Fibroblast of upper back skin (primary cell): ENCODE measurements at places on chromosomes 6 and 20.

DNA sequence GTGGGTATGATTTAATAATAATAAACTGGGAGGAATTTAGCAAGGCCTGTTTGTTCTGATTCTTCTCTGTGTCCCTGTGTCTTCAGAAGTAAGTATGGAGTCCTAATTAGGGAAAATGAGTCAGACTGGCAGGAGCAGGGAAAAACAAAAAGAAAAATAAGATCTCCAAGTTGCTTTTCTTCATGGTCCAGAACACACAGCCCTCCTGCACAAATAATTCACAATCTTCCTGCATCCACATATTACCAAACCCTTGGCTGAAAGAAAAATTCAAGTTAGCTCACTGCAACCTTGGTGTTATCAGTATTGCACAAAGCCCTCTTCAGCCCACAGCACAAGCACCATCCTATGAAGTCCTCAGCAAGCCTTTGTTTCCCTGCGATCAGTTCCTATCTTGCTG is 142.0 kb upstream of the LAMA2 start:
- no peak for DNase-seq

DNA sequence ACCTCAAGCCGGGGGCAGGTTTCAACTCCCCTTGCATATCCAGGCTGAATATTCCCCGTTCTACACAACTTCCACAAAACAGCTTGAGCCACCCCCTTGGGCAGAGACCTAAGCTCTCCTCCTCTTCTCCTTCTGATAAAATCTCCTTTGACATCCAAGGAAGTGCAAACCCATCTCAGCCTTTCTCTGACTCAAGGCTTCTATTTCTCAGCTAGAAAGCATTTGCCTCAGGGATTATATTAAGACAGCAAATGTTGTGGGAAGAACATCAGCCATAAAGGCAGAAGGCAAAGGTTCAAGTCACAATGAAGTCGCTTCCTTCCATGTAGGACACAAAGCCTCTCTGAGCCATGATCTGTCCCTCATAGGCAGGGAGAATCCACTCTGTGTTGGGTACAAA is 386.6 kb upstream of the ARID1B start:
- no peak for DNase-seq

DNA sequence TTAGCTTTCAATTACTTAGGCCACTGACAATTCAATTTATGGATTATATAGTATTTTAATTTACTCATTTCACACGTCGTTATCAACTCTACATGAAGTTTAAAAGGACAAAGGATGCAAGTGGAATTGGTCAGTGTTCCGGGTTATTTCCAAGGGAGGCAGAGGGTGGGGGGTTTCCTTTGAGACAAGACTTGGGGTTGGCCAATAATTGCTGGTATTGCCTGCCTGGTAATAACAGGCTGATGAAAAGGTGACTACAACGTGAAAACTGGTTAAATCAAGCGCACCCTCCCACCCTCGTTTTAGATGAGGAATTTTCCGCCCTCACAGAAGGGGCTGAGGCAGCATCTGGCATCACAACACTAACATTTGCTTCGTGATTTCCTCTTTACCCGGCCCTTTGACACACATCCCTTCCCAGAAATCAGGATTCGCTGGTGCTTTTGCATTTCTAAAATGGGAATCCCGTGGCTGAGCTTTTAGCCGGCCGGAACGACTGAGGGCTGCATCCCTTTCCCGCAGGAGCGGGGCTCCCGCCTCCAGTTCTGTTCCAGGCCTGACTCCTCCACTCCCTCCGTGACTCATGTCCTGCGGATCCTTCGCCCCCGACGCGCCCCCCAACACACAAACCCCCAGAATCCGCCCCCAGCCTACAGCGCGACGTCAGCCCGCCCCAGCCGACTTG is 999 bp upstream of the PIM1 start:
- no peak for DNase-seq

DNA sequence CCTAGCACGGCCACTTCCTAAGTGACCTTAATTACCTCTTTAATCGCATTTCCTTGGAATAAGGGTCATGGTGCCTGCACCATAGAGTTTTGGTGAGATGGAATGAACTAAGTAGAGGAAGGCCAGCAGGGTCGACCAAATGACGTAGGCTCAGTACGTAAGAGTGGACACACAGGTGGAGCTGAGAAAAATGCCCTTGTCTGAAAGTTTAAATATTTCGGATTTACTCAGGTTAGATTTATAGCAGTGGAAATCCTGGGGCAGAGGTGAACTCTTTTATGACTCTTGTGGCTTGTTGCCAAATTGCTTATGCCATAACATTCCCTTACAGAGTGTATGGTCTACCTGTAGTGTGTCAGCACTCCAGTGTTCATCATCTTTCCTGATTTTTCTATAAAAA is 23.6 kb upstream of the BTBD3 start:
- no peak for DNase-seq

DNA sequence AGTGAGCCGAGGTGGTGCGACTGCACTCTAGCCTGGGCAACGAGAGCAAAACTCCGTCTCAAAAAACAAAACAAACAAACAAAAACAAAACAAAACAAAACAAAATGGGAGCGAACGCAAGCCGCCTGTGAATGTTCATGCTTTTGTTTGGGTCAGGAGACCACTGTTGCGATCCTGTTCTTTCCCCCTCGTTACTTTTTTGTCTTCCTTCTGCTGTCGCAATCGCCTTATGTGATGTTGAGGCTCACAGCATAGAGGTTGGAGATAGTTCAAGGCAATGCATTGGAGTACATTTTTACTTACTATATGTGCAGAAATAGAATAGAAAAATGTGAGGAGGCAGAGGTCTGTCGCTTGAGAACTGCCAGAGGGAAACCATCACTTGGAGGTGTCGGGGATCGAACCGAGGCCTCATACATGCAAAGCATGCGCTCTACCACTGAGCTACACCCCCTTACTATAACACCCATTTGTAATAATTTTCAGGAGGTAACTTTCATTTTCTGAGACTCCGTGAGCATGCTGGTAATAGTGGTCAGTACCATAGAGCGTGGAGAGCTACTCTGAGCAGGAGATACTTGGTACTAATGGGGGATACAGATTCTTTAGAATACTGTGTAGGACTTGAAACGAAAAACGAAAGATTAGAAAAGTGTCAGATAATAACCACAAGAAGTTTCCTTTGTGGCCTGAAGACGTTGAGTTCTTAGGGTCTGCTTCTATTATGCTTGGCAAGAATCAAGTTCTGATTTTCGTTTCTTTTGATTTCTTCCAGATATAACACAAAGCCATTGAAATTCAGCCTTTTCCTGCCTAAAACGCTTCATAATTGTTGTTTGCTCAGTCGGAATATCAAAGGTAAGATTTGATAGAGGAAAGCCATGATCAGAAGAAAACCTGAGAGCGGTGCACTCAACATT is 121.1 kb downstream of the TRIM27 start:
- peak; percentile 58 for DNase-seq

DNA sequence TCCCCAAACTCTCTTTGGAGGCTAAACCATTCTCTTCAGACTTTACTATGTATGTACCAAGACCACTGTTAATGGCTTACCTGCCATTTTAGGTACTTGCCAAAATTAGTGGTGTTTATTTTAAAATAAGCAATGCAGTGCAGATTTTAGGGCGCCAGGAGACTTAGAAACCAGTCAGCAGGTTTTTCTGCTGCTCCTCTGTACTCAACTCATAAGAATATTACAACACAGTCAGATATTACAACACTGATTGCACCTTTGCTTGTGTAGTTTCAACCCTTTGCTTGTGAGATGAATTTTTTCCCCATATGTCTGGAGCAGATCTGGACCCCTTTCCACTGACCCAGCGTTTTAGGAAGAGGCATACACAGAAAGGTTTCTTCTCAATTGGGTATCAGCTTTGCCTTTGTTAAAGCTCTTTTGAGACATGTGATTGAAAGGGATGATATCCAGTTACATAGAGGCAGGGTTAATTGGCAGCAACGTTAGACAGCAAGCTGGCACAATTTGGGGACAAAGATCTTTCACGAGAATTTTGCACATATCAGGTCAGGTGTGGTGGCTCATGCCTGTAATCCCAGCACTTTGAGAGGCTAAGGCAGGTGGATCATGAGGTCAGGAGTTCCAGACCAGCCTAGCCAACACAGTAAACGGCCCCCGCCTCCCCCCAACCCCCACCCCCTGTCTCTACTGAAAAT is 6.2 kb downstream of the TTPAL start:
- no peak for DNase-seq

GRCh38 chr6:117837261-117837660 is 69.8 kb upstream of the SLC35F1 start:
- no peak for DNase-seq

GRCh38 chr20:54431156-54431944 is 44.0 kb upstream of the DOK5 start:
- DNase-seq: no peak

GRCh38 chr6:34234667-34235306 is 1.9 kb upstream of the HMGA1 start:
- no peak for DNase-seq

GRCh38 chr6:53035549-53036213 is 29.5 kb upstream of the FBXO9 start:
- no peak for DNase-seq

GRCh38 chr6:108946695-108947094 is 98.5 kb downstream of the ARMC2 start:
- no peak for DNase-seq

GRCh38 chr20:24773751-24774201 is 175.3 kb upstream of the CST7 start:
- DNase-seq: peak; percentile 96

GRCh38 chr6:34934516-34934915 is 45.5 kb downstream of the ANKS1A start:
- peak; percentile 82 for DNase-seq

- DNase-seq: no peak
Observed at GRCh38 chr6:169663468-169663867, 38.4 kb downstream of the WDR27 start.

DNA sequence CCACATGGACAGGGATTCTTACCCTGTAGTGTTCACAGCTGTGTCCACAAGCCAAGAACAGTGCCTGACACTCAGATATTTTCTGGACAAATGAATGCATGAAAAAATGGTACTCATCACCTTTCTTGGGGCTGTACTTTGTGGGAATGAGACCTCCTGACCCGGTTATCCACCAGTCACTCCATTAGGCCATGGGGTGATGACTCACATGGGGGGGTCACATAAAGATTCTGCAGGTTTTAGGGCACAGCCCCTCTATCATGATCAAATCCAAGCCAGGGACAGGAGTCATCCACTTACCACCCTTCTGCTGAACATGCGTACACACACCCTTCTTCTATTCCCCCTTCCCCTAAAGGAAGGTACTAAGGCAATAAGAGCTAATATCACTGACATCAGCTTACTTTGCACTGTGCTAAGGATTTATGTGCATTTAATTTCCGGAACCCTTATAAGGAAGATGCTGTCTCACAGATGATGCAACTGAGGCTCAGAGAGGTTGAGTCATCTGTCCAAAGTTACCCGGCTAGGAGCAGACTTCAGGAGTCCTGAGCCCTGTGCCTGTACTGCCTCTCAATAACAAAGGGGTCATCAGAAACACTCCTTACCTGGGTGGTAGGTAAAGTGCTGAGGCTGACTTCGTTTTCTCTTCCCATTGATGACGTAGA is 107.8 kb downstream of the NFATC2 start:
- DNase-seq: peak; percentile 90

DNA sequence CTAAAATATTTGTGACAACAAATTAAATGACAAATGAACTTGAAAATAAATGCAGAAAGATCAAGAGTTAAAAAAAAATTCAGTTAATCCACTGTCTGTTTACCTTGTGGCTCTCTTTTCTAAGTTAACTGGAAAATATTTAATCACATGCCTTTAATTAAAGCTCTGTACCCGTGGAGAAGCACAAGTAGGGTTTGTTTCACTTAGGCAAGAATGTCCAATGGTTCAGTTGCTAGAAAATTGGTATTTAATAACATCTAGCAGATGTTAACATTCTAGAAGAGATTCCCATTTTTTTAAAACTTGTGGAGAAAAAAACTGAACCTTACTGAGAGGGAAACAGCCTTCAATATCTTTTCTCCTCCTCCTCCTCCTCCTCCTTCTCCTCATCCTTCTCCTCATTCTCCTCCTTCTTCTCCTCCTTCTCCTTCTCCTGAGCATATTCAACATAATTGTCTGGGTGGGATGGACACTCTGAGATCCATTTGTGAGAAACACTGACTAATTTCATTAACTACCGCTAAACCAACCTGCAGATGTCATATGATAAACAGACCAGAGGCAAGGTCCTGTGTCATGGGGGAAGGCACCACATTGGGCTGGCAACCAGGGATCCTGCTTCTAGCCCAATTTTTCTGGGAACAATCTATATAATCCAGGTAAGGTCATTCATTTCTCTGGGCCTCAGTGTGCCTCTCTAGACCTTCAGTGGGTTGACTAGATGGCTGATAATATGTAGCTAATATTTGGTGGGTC is 44.1 kb upstream of the AKIRIN2 start:
- no peak for DNase-seq

GRCh38 chr6:46628498-46628897 is 24.1 kb downstream of the CYP39A1 start:
- no peak for DNase-seq
